NAMALWA (cell line): ENCODE measurements at places on chromosomes 5 and 9.

DNA sequence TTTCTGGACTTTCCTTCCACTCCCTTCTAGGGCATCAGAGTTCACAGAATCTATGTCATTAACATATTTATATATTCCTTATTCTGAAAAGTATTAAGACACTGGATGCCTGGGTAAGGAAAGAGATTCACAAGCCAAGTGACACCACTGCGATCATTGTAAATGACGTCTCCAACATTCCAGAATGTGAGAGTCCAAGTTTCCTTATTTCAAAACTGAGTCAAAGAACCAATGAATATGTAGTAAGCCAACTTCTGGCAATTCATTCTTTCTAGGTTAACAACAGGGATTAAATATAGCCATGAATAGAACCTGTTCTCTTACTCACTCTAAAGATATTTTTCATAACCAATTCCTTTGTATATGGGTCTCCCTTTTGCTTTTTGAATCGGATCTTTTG lies 18.1 kb downstream of the RAI14 start:
- no peak for DNase-seq

GRCh38 chr5:32362527-32362926 lies 49.8 kb upstream of the MTMR12 start:
- DNase-seq: no peak

- DNase-seq: no peak
Measured at GRCh38 chr5:88544671-88545070, 276.0 kb upstream of the TMEM161B start.

DNA sequence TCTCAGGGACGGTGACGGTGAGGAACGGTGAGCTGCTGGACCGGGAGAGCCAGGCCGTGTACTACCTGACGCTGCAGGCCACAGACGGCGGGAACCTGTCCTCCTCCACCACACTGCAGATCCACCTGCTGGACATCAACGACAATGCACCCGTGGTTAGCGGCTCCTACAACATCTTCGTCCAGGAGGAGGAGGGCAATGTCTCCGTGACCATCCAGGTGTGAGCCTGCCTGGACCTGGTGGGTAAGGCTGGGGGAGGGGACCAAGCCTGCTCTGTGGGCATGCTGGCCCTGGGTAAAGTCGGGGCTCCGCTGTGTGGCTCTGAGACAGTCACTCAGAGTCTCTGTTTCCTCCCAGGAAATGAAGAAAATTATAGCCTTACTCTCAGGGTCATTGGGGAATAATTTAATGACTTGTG lies 29.3 kb downstream of the CDHR2 start:
- peak; percentile 54 for DNase-seq

DNA sequence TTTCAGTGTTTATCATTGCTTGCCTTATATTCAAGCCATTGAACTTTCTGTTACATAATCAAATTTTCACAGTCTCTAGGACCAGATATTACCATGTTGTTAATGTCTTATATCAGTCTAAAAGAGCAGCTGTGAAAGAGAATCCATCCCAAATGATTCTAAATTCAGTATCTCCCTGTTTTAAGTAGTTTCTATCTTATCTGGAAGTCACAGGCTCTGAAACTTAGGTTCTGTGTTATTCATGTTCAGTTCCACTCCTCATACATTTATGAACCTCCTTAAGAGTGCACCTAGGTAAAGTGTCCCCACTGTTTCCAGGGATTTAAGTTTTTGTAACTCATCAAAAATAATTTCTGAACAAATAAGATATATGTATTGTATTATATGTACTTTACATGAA lies 9.7 kb downstream of the LYRM7 start:
- no peak for DNase-seq

DNA sequence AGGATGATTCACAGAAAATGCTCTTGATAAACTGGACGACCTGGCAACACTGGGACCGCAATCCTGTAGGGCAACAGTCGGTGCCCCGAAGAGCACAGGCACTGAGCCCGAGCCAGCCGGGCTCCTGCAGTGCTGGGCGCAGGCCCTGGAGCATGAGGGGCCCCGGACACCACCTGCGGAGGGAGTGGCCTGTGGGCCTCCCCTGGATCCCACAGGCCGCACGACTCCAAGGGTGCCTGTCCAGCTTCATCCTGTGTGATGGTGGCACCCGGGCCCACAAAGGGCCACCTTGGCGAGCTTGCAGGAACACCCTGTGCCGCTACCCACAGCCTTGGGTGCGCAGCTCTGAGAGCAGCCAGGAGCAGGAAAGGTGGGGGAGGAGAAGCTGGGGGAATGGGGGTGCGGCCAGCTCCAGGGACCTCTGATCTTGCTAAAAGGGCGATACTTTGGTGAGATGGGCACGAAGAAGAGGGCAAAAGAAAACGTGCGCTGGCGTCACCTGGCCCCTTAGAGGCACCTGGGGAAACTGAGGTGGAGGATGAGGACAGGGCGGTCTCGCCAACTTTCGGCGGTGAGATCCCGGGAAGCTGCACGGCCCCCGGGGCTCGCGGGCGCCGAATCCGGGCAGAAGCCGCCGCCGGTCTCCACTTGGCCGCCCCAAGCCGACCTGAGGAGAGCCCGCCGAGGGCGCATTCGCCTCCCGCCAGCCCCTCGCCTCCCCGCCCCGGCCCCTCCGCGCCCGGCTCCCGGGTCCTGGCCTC lies 722 bp downstream of the TBC1D9B start:
- DNase-seq: peak; percentile 22

- DNase-seq: no peak
Measured at GRCh38 chr9:27198190-27198589, 89.2 kb downstream of the TEK start.

DNA sequence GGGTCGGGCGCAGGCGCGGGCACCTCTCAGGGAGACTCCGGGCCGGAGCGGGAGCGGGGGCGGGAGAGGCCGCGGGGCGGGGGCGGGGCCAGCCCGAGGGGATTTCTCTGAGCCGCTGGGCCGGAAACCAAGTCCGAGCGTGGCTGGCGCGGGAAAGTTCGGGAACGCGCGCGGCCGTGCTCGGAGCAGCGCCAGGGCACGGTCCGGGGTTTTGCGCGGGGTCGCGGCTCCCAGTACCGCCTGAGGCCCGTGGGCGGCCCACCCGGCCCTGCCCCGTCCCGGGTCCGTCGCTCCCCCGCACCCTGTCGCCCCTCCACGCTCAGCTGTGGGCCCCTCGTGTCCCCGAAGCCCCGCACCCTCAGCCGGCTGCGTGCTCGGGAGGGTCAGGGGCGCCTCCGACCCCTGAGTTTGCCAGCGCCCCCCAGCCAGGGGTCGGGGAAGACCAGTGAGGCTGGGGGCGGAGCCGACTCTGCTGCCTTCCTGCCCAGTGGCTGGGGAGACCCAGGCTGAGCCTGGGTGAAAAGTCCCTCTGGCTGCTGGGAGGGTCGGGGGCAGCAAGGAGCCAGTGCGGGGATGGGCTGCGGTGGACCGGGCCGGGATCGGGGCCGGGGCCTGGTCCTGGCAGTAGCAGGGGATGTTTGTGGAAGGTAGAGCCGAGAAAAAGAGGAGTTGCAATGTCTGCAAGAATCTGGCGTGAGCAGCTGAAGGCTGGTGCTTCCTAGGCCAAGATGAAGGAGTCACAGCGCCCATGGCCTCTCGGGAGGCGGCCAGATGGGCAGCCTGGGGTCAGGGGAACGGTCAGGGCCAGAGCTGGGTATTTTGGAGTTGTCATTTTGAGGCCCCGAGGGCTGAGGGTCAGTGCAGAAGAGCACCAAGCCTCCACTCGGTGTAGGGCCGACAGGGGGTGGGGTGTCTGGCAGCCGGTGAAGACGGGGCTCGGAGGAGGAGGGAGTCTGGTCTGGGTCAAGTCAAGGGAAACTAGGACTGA lies 588 bp downstream of the TRAF2 start:
- peak; percentile 51 for DNase-seq

- no peak for DNase-seq
Measured at GRCh38 chr9:115442054-115442453, 324.1 kb upstream of the TNC start.

DNA sequence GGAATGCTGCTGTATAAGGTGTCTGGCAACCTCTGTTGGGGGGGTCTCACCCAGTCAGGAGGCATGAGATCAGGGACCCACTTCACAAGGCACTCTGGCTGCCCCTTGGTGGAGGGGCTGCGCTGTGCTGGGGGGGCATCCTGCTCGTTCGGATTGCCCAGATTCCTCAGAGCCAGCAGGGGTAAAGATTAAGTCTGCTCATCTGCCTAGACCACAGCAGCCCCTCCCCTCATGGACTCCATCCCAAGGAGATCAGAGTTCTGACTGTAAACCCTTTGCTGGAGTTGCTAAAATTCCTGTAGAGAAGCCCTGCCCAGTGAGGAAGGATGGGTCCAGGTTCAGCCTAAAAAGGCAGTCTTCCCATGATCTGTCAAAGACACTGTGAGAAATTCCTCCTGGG lies 262.0 kb upstream of the C9orf72 start:
- no peak for DNase-seq

GRCh38 chr5:37184748-37185364 lies 64.3 kb downstream of the CPLANE1 start:
- peak; percentile 71 for DNase-seq

GRCh38 chr9:131277910-131278701 lies 1.8 kb upstream of the FAM78A start:
- DNase-seq: peak; percentile 83

DNA sequence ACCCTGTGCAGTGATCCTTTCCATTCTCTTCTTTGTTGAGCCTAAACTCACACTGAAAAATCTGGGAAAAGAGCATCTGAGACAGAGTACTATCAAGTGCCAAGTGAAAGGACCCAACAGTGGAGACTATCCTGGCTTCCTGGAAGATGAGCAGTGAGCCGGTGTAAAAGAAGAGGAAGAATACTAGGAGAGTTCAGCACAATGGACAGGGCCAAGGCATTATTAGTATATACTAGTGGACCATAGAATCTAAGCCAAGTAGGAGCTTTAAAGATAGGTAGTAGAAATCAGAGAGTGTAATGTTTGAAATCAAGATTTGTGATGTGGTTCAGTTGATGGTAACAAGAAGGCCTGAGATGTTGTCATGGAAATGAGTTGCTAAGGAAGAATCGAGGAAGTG lies 140.8 kb downstream of the CAMK4 start:
- no peak for DNase-seq

DNA sequence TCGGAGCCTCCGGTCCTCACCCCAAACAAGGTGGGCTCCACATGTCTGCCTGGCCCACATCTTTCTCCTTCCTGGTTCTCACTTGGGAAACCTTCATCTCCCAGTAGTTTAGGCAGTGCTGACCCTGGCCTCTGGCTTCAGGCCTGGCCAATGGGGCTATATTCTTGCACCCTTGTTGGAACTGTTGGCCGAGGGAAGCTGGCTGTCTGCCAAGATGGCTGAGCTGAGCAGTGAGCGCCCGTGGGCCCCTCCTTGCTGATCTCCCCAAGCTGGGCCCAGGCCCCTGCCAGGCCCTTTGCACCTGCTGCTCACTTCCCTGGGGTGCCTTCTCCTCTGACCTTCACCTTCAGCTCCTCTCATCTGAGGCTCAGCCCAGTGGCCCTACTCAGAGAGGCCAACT lies 31.3 kb downstream of the TSPAN17 start:
- DNase-seq: no peak

DNA sequence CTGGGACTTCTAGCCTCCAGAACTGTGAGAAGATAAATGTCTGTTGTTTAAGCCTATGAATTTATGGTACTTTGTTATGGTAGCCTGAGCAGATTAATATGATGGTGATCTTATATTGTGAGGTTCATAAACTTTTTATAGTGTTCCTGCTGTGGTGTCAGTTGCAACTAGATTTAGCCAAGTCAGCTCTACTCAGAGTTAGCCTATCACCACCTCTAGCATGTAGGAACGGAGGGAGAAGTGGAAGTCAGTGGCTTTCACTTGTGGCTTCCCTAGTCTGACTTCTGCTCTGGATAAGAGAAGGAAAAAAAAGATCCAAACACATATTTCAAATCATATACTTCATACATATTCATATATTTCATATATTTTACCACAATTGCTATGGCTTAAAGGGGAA lies 6.6 kb downstream of the POC5 start:
- no peak for DNase-seq

- no peak for DNase-seq
Measured at GRCh38 chr5:74885170-74885569, 19.0 kb upstream of the FAM169A start.

GRCh38 chr5:9056046-9056445 lies 489.8 kb downstream of the SEMA5A start:
- no peak for DNase-seq

DNA sequence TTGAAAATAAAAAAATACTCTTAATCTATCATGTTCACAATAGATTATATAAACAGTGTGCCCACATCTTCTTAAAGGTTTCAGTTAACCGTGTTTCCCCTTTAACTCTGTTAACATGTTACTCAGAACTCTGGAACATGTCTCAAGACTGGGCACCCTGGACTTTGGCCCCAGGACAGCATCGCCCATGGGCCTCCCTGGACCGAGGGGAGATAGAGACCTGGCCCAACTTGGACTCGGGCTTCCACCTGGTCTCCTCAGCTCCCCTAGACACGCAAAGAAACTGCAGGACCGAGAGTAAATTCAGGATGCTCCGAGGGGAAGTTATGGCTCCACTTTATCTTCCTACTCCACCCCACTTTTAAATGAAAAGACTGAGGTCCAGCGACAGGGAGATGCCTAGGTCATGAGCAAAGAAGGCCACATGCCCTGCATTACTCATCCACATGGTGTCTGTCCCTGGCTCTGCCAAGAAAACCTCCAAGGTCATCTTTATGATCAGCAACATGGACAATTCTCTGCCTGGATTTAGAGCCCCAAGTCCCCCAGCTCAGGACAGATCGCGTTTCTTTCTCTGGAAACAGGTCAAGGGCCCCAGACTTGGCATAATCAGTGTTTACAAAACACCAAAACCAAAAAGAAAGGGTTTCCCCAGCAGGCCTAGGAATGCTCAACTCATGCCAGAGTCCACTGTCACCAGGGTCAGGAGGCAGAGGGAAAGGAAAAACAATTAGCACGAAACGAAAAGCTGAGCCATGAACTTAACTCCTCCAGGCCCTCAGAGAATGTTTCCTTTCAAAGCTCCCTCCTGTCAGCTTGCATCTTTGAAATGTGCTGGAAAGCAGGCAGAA lies 17.4 kb downstream of the GPX3 start:
- DNase-seq: no peak

DNA sequence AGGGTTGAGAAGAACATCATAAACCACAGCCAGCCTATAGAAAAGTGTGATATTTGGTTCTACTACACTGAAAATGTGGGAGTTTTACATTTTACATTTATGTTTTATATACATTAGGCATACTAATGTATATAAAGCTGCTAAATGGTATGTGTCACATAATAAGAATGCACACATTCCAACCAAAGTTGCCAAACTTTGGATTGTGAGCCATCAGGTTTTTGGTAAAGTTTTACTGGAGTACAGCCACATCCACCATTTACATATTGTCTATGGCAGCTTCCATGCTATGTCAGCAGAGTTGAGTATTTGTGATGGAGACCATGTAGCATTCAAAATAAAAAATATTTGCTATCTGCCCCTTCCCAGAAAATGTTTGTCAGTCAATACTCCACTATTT lies 23.1 kb upstream of the TARS1 start:
- no peak for DNase-seq
